ENCODE measurements at places on chromosomes 3 and 15.

GRCh38 chr3:181851063-181851462 is 139.3 kb downstream of the SOX2 start:
- DNase-seq: no peak

DNA sequence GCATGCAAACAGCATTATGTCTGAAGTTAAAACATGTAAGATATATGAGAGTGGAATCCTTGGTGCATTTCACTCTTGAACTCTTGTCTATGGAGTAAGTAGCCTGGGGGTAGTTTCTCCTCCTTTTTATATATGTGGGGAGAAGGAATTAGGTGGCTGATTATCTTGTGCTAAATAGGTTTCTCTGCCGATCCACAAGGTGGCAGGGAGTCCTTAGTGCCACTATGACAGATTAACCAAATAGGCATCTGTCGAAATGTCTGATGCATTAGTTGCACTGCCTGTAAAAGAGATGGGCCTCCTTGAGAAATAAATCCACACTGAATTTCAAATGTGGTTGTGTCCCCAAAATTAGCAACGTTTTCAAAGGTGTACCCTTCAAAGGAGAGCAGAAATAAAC is 170.1 kb downstream of the CNTN4 start:
- no peak for DNase-seq

- no peak for DNase-seq
Observed at GRCh38 chr3:153752405-153753027, 368.7 kb upstream of the ARHGEF26 start.

DNA sequence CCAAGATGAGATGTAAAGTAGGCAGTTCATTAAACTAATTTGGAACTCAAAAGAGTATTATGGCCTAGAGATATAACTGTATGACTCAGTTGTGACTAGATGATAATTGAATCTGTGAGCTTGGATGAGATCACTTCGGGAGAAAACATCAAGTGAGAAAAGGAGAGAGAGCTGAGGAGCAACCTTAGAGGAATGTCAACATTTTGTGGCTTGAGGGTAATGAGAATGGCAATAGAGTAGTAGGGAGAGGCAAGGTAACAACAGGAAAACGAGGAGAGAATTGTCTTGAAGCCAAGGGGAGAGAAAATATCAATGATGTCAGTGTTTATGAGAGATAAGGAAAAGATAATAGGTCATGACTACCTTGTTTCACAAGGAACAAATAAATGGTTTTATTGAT is 580.2 kb downstream of the NLGN1 start:
- no peak for DNase-seq

- DNase-seq: no peak
Observed at GRCh38 chr15:95457520-95457919, 873.0 kb upstream of the NR2F2 start.

DNA sequence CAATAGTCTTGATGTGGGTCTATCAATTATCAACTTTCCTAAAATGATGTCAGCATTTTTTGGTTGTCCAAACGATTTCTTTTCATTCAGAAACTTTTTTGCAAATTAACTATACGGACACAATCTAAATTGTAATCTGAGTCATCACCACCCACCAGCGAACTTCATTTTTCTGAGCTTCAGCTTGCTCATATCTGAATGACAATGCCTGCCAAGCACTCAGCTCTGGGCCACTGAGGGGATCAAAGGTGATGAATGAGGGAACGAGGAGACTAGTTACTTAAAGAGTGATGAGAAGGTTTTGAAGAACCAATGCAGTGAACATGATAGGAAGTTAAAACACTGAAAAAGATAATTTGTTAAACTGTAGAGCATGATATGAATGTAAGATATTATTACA is 14.9 kb upstream of the TBC1D23 start:
- DNase-seq: no peak

DNA sequence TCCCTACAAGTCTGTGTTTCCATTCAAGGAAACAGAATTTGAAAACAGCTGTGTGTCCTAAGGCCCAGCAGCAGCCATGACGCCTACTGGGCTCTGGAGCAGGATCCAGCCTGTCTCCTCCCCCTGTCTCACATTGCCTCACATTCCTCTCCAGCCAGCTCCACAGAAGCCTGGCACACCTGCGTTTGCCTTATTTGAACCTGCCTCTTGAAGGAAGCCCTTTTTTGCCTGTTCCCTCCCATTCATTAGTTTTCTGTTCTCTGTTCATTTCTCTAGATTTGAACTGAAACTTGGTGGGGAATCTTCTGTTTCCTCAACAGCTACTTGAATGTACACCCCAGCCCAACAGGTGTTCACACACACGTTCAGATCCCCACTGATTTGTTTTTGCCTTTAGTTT is 890.5 kb downstream of the TUSC7 start:
- no peak for DNase-seq

DNA sequence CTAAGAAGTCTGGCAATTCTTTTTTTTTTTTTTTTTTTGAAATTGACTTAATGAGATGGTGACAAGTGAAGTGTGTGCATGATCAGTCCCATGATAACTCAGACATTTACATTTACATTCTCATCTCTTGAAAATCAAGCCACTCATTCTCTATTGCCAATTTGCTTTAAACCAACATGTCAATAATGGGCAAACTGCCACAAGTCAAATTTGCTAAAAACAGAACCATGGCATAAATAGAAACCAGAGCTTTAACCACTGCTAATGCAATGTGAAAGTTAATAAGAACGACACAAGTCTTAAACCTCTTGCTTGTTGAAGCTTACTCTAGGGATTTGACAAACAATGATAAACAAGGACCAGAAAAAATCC is 12.0 kb upstream of the COL8A1 start:
- DNase-seq: no peak

- DNase-seq: no peak
Observed at GRCh38 chr15:97791824-97792792, 168.4 kb upstream of the ARRDC4 start.

DNA sequence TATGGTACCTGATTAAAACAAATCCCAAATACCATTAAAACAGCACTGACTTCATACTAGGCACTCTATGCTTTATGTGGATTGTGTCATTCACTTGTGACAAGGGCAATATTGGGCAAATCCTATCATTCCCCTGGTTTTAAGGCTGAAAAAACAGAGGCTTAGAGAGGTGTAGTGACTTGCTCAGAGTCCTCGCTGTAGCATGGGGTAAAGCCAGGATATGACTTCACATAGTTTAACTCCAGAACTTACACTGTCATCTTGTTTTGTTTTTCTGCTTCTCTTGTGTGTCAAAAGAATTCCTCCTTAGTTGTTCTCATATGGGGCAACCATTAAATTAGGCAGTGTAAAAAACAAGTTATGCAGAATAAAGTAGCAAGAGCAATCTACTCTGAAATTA is 40.3 kb upstream of the ICE2 start:
- no peak for DNase-seq

DNA sequence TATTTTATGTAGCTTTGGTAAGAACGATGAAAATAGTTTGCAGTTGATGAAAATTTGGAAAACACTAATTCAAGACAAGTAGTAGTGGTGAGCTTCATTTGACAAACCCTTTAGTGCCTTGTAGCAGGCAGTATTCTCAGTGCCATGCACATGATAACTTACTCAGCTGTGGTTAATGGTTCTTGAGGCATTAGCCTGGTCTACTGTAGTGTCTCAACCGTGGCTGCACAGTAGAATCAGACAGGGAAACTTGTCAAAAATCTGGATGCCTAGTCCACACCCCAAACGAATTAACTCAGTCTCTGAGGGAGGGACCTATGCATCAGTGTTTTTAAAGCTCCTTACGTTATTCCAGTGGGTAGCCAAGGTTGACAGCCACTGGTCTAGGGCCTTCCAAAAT is 45.4 kb downstream of the PSMD6 start:
- DNase-seq: no peak

DNA sequence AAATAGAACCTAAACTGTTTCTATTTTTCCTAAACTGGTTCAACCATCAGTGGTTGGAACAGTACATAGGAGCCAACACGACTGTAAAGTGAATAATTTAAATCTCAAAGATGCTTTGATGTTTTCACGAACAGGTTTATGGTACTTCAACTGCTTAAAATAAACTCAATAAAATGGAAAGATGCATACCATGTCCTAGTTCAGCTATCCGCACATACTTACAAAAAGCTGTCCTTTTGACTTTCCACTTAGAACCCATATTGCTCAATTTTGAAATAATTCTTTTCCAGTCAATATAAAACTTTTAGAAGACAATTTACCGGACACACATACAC is 902 bp downstream of the CMTM6 start:
- no peak for DNase-seq

DNA sequence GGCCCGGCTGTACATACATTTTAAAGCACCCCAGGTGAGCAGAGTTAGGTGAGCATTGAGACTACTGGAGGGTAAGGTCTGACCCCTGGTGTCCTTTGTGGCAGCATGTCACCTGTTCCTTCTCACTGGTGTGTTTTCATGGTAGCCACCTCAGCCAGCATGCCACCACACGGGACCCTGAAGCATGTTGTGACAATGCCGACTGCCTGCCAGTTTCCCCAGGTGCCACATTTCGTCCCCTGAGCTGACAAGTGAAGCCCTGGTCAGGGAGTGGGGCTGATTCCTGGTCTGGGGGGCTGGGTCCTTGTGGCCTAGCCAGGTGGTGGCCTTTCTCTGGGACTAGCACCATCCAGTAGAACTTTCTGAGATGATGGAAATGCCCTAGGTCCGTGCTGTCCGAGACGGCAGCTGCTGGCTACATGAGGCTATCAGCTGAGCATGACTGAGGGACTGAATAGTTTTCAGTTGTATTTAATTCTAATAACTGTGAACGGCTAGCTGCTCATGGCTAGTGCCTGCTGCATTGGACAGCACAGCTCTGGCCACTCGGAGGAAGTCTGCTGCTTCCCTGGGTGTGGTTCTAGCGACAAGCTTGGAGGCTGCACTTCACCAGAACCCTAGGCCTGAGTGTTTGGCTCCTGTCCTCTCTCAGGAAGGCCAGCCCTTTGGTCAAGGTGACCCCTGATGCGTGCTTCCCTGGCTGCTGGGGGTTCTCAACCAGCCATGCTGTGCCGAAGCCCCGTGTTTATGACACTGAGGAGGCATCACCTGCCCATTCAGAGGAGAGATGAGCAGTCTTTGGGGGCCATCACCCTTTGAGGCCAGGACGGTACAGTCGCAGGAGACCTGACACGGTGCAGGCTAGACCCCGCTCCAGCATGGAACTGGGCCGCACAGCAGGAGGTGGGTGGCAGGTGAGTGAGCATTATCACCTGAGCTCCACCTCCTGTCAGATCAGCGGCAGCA is 3.9 kb downstream of the C3orf22 start:
- no peak for DNase-seq

DNA sequence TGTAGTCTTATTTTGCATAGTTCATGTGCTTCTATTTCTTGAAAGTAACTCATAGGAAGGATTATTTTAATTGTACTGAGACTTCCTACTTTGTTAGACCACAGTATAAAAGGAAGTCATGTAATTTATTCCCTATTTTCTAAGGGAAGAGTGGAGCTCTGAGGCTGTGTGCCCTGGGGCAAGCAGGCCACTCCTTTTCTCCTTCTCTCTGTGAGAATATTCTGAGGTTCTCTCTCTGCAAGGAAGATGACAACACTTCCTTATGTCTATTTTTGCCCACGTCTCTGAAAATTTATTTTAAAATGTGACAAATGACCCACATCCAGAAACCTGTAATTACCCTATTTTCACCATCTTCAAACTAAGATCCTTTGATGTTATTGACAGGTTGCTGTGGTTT is 11.0 kb downstream of the KCTD6 start:
- DNase-seq: no peak

DNA sequence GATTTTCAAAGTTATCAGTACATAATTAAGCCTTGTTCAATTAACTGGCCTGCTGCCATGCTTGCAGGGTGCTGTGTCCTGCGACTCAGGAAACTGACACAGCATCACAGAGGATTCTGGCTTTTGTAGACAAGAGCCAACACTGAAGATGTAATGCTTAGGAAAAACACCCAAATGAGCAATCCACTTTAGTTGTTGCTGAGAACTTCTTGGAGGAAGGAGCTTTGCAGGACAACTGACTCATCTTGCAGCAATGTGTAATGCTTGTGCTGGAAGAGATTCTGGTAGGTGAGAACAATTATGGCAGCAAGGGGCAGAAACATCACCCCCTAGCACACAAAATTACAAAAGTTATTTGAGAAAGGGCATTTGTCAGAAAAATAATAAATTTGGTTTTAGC is 67.6 kb downstream of the NLGN1 start:
- no peak for DNase-seq

DNA sequence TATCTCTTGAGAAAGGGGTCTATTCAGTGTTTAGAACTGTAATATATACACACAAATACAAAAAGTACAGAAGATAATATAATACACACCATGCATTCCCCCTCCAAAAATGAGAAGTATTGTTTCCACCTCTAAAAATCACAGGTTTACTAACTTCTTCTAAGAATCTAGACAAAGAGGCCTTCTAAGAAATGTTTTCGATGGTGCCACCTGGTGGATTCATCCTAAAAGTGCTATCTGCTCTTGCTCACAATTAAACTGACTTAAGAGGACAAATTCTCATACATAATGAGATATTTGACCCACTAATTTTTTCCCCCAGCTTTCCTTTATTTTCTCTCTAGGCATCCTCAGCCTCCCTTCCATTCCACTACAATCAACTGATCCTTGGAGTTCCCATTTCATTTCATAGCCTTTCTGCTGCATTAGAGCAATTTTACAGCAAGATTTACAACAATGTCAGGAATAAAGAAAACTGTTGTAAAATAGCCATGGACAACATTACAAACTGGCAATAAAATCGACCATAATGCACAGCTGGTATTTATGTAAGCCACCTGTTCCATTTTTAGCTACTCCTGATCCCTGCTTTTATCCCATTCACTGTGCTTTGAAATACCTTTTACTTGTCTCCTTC is 124.6 kb downstream of the ARRDC4 start:
- DNase-seq: no peak

- peak; percentile 46 for DNase-seq
Observed at GRCh38 chr3:11643605-11644087, at the start of gene VGLL4. Gene VGLL4 (minus strand): TSS chr3:11643915. CDS start chr3:11643518, 397 bp downstream.

DNA sequence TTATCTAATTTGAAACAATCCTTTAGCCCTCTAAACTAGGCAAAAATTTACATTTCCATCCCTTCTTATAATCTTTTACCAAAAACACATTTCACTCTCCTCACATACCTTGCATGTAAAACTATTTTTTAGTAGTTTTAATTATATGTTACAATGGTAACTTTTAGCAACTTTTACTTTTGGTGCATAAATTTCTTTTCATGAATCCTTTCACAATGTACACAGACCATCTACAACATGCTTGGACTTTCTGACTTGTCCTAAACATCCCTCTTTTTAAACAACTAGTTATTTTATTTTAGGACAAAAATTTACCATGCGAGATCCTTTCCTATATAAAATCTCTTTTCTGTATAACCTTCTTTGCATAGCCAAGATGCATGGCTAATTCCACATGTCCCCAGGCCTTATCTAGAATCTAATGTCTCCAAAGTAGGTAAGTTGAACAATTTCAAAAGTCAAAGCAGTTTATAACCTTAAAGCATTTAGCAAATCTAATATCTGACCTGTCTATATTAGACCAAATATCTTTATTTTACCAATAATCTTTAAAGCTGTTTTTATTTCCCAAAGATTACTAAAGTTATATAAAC is 14.4 kb upstream of the ALDH1L1 start:
- no peak for DNase-seq

DNA sequence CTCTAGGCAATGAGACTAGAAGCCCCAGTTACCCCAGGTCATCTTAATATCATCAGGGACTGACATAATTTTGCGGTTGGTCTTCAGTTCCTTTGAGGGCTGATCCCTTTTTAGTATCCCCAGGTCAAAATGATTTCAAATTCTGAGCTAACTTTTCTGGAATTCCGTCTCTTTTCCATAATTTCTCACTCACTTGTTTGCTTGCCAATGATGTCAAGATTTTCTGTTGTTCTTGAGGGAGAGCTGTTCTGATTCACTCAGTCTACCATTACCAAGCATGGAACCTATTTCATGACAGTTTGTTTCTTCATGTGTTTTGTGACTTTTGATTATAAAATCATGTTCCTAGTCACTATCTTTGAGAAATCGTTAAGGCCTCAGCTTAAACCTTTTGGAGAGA is 190.5 kb upstream of the LYSMD4 start:
- DNase-seq: no peak
